ENCODE measurements at places on chromosomes 5 and 9.

GRCh38 chr9:121138973-121139372 lies 62.7 kb downstream of the RAB14 start:
- DNase-seq, result no peak

GRCh38 chr5:167453246-167454030 lies 838.0 kb upstream of the WWC1 start:
- no peak for DNase-seq

GRCh38 chr5:155822177-155822576 lies 504.8 kb upstream of the SGCD start:
- DNase-seq, result no peak

- DNase-seq, result no peak
These were observed 54.8 kb downstream of the MRPS27 start for GRCh38 chr5:72265032-72265877.

Data from stimulated activated CD8-positive, alpha-beta memory T cell treated with anti-CD3 and anti-CD28 coated beads, Interleukin-4, amount 100 ng/mL, for 1 hour (primary cell).